ENCODE measurements at places on chromosomes 3 and 15.

- no peak for DNase-seq
Observed at GRCh38 chr3:172640751-172641150, 70.1 kb downstream of the NCEH1 start.

DNA sequence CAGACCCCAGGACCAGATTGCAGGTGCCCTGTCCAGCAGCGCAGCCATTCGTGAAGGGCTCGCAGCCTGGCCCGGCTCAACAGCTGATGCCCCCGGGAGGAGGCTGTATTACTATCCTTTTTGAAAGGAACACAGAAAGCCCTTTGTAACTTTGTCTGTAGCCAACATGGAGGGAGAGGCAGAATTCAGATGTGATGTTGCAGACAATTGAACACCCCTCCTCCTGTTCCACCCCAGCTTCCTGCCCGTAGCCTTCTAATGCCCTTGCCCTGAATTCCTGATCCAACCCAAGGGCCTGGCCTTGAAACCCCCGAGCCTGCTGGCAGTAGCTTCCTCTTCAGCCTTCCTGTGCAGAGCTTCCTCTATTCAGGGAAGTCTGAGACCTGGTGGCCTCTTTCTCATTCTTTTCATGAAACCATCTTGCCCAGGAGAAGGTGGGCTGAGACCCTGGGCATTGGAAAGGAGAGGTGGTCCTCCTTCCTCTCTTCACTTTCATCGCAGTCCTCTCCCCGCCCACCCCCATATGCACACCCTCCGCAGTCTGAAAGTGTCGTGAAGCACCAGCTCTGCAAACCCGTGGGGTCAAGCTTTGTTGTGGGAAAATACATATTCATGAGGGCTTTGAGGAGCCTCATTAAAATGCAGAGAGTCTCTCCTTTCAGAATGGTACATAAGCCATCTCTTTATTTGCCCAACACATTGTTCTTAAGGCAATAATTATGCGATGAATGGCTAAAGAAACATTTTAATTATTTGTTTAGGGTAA is 109.2 kb downstream of the APBA2 start:
- no peak for DNase-seq

- peak; percentile 71 for DNase-seq
Observed at GRCh38 chr3:33360136-33360825, 79.9 kb downstream of the UBP1 start.

- DNase-seq = peak; percentile 72
Observed at GRCh38 chr3:185733980-185734724, 90.7 kb downstream of the IGF2BP2 start.

GRCh38 chr15:71649894-71650293 is 160.5 kb upstream of the NR2E3 start:
- DNase-seq = no peak

DNA sequence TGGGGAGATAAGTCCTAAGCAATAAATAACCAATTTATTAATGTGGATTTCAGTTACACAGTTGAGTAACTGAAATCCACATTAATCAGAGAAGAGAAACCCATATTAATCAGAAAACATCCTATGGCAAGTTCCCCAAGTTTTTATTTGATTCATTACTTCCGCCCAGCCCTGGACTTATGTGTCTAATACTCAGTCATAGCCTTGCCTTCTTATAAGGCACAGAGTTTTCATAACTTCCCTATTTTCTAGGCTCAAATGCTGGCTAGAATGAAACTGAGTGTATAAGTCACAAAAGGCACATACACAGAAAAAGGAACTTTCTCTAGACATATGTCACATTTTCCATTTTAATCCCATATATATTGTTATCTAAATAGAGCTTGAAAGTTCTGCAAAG is 28.8 kb downstream of the CD47 start:
- no peak for DNase-seq

GRCh38 chr15:59166166-59166565 is 40.5 kb upstream of the LDHAL6B start:
- no peak for DNase-seq

All from NCI-H226 (cell line).